ENCODE measurements at places on chromosomes 7 and 10.

GRCh38 chr10:19592276-19592675 lies 224.0 kb upstream of the PLXDC2 start:
- no peak for DNase-seq

DNA sequence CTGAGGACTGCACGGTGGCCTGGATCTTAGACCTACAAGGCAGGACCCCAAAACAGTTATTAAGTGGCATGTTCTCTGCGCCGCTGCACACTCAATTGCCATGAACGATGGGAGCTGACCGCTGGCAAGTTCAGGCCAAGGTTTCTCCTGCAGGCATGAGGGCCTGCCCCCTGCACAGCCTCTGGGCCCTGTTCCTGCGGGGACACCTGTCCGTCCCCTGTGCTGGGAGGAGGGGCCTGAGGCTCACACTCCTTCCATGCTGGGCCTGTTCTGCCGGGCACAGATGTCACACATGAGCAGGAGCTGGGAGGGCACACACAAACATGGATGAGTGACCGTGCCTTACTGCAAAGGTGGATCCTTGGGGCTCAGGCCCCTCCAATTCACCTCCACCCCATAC lies 90.0 kb downstream of the PTPRN2 start:
- no peak for DNase-seq

DNA sequence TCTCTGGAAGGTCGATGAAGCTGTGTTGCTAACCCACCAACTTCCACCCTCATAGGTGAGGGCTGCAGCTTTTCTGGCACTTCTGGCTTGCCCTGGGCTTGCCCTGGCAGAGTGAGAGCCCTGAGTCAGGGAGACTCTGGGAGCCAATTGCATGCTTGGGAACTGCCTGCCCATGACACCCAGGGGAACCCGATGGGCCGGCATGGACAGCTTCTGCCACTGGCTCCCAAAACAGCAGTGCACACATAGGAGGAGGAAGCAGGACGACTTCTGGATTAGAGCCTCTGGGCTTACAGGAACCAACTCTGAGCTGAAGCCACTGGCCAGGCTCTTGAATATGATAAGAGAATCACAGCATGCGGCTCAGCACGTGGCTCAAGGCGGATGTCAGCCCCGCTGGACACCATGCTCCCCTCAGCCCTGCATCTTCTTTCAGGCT lies 135.2 kb upstream of the UNC5B start:
- no peak for DNase-seq

DNA sequence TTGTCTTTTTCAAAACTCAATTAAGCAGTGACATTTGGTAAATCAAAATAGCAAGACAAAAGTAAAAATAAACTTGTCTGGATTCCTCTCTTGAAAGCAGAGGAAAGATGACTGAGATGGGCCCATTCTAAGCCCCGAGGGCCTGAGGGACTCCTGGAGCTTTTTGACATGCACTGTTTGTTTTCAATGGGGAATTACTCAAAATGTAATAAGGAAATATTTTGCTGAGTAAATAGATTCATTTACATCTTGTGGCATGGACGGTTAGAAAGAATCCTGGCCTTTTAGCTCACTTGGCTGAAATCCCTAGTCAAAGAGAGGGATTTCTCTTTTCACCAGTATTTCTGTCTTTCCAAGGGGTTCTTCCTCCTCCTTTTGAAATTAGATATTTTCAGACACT lies 108.0 kb downstream of the MKX start:
- DNase-seq: no peak

GRCh38 chr7:108211382-108212201 lies 81.4 kb upstream of the LAMB4 start:
- DNase-seq: no peak
